CD4-positive, alpha-beta T cell treated with Interleukin-6 at 100 ng/mL for 8 hours (primary cell): ENCODE measurements at places on chromosomes 4 and X.

GRCh38 chrX:101693476-101693875 is 33.8 kb upstream of the ARMCX2 start:
- no peak for DNase-seq

- no peak for DNase-seq
These were observed 17.8 kb downstream of the TIGD2 start for GRCh38 chr4:89129080-89129640.

DNA sequence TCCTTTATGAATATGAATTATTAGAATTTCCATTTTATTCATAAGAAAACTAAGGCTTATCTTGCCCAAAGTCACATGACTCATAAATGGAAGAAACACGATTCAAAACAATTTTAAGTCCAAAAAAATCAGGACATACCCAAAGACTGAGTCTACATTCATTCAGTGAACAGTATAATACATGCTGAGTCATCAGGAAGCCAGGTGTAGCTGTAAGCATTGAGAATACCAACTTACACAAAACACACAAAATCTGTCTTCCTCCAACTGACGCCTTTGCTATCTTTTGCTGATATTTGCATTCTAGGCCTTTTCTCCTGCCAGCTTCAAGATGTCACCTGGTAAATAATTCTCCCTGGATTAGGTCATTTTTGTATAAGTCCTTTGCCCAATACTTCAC is 520.1 kb upstream of the GALNT7 start:
- no peak for DNase-seq

DNA sequence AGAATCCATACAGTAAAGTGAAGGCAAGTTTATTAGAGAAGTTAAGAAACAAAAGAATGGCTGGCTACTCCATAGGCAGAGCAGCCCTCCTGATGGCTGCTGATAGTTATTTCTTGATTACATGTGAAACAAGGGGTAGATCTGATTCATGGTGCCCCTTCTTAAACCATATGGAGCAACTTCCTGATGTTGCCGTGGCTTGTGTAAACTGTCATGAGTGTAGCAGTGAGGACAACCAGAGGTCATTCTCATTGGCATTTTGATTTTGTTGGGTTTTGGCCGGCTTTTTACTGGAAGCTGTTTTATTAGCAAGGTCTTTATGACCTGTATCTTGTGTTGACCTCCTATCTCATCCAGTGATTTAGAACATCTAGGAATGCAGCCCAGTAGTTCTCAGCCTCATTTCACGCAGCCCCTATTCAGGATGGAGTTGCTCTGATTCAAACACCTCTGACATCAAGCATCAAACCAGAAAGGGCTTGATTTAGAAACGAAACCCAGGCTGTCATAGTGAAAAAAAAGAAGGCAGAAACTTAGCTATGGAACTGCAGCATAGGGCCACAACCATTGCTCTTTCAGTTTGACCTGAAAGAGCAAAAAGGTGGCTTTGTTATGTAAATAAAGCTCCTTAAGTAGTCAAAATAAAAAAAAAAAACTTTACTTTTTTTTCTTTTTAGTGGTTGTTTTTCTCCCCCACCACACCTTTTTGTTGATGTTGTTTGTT is 37.8 kb downstream of the SPCS3 start:
- DNase-seq: no peak

DNA sequence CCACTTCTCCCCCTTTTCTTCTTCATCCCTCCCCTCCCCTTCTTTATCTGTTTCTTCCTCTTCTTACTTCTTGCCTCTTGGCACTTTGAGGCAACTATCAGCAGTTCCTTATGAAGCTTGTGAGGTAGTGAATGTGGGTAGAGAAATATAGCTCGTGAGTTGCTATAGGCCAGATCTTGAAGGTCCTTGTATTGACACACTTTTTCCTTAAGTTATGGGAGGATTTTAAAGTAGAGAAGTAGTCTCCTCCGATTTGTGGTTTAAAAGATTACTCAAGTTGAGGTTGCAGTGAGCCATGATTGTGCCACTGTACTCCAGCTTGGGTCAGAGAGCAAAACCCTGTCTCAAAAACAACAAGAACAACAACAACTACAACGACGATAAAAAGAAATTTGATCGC is 3.4 kb upstream of the RRAGB start:
- no peak for DNase-seq

- DNase-seq: no peak
These were observed 7.9 kb downstream of the MAGEB18 start for GRCh38 chrX:26146024-26146423.

DNA sequence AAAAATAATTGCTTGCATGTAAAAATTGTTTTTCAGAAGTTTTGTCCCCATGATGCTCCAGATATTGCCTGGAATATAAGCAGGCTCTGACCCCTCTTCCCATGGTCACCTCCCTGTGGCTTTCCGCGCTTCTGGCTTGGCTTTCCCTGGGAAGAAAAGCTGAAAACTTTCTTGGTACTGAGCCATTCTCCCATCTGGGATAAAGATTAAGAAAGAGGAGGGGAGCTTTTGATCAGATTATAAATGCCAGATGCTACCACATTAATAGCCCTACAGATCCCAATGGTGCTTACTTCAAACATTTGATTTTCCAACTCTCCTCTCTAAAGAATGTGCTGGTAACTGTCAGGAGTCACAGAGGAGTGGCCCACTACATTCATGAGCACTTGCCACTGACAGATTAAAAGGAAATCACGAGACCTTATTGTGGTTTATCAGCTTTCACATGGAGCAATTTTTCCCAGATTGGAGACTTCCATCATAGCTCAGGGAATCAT is 54.4 kb upstream of the GAB1 start:
- no peak for DNase-seq

- no peak for DNase-seq
These were observed 67.2 kb downstream of the GPAT3 start for GRCh38 chr4:83603129-83603528.

GRCh38 chrX:37998586-37999262 is 7.6 kb upstream of the SYTL5 start:
- no peak for DNase-seq

GRCh38 chr4:7798178-7798995 is 141.3 kb downstream of the AFAP1 start:
- no peak for DNase-seq
